Eye (tissue), 1 donor: ENCODE measurements at places on chromosomes 11 and 22.

- DNase-seq: no peak
These were observed 38.5 kb upstream of the CTSC start for GRCh38 chr11:88375927-88376470.

DNA sequence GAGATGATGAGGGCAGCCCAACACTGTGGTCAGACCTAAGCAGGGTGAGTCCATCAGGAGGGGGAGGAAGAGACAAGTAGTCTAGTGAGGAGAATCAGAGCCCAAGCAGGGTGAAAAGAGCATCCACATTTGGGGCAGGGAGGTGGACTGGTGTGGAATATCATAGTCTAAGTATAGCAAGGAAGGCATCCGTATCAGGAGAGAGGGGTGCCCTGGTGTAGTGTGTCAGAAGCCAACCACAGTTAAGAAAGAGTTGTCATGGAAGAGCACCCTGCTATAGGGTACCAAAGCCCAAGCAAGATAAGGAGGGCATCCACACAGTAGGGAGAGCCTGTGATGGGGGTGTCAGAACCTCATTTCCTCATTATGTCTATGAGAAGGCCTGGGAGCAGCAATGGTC, 45.3 kb downstream of the PAK1 start:
- no peak for DNase-seq

DNA sequence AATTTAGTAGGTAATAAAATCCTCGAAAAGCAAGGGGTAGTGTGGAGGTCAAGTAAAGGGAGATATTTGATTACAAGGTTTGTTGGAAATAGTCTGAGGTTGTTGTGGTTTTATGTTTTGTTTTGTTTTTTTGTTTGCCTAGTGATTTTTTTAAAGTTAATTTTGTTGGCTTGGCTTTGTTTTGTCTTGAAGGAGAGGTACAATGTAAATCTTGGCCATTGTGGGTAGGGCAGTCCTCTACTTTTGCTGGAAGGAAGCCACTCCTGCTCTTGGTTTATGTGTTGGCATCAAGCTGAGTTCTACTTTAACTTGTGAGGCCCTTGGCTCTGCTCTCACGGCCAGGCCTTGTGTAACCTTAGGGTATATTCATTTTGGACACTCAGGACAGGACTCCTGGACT, 3.2 kb downstream of the AMOTL1 start:
- no peak for DNase-seq

GRCh38 chr11:122076512-122077120, 39.4 kb downstream of the BLID start:
- DNase-seq: no peak

GRCh38 chr11:94151903-94152677, 23.4 kb downstream of the PANX1 start:
- no peak for DNase-seq

GRCh38 chr11:104926771-104927611, 28.7 kb upstream of the CASP12 start:
- no peak for DNase-seq

DNA sequence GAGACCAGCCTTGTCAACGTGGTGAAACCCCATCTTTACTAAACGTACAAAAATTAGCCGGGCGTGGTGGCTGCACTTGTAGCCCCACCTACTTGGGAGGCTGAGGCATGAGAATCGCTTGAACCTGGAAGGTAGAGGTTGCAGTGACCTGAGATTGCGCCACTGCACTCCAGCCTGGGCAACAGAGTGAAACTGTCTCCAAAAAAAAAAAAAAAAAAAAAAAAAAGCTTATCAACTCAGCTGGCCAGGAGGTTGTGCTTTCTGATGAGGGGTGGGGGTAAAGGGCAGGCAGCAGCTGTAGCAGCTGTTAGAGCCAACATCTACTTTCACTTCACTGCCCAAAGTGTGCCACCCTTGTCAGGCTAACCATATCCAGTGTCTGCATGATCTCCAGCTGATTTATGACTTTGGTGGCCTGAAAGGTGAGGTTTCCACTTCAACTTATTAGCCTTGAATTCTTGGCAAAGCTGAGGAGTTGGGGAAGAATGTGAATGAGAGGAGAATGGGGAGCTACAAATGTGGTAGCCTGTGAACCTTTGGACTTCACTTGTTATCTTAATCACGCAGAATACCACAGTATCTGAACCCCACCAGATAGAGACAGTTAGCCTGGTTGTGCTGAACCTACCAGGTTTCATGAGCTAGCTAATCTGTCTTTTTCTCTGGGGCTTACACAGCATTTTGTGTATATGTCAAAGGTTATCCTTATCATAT, 19.6 kb downstream of the RNF121 start:
- DNase-seq: no peak

DNA sequence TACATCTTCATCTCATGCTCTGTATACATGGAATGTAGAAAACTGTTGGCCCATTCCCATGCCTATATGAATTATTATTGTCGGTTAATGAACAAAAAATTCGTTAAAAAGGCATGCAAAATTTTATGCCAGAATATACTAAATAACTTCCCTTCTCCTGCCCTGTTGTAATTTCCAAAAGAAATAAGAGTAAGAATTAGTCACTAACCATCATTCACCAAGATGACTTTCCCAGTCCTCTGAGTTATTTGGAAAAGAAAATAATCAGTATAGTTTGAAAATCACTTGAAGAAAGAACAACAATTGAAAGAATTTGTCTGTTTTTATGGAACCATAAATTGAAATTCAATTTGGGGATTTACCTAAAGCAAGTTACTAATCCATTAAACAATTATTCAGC, 1149.1 kb upstream of the RAG2 start:
- no peak for DNase-seq

- DNase-seq: peak; percentile 53
These were observed 49.2 kb downstream of the DBX1 start for GRCh38 chr11:20110908-20111669.

DNA sequence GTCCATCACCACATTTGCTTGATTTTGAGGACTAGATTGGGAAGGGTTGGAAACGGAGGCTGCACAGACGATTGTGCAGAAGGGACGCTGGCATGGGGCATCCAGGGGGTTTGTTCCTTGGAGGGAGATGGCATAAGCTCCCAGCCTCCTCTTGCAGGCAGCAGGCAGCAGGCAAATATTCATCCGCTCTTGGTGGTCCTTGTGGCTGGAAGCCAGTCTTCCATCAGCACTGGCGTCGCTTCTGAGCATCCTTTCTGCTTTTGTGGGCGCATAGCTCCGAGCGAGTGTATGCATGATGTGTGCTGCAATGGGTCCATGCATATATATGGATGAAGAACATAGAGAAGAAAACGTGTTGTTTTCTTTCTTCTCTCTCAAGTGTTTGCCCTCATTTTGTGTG, 166.1 kb upstream of the NTM start:
- DNase-seq: no peak

DNA sequence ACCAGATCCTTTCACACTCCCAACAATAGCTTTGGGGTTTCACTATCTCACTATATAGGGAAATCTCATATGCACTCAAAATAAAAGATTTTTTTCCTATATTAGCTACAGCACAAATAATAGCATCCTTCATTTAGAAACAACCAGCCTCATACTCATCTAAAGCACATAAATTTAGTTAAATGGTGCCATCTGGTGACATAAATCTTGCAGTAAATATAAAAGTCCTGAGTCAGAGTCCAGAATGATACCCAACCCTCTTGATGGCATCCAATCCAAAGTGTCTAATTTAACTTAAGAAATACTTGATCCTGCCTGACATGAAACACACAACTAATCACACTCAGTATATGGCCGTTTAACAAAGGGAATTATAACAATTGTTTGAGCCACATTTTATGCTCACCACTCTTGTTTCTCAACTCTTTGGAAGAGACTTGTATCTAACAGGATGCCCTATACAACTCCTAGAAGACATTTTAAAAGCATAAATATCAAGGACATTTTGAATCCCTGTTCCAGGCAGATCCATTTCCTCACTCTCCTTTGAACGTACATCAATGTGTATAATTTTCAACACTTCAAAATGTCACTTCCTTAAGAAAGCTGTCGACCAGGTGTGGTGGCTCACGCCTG, 36.2 kb downstream of the DLG2 start:
- peak; percentile 66 for DNase-seq

GRCh38 chr11:120828847-120829246, 195.1 kb upstream of the TBCEL start:
- no peak for DNase-seq

DNA sequence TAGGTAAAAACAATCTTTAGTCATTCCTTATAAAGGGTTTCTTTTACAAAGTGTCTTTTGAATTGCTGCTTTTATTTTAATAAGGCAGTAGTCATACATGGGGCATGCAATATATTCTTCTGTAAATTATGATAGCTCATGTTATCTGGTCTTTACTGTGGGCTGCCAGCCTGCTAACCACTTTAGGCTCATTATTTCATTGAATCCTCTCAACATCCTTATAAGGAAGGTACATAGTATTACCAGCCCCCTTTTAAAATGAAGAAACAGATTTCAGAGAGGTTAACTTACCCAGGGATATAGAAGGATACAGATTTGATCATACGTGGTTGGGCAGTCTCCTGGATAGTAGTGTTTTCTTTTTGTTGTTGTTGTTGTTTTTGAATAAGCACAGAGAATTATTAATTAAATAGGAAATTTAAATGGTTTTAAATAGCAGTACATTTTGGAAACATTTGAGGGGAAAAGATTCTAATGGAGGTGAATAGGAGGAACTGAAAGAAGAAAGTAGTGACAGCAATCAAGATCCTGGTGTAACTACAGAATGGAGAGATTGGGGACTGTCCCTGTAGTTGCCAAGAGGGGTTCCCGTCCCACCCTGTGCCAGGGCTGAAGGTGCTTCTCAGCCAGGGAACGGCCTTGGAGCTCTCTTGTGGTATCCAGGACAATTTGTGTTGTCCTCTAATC, 21.0 kb downstream of the SPECC1L start:
- no peak for DNase-seq

GRCh38 chr22:37326726-37327125, 44.4 kb downstream of the CYTH4 start:
- no peak for DNase-seq

GRCh38 chr22:38706101-38706900, 557 bp downstream of the GTPBP1 start:
- peak; percentile 65 for DNase-seq

DNA sequence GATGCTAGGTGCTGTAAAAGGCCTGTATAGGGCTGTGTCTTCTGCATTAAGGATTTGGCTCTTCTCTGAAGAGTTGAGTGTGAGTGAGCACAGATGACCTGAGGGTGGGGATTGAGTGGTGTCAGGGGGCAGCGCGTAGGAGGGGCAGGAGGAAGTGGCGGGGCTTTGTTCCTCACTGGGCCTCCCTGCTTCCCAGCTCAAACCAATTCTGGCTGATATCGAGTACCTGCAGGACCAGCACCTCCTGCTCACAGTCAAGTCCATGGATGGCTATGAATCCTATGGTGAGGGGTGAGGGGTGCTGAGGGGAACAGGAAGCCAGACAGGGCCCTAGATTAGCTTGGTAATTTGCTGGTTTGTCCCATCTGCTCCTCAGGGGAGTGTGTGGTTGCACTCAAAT, 9.1 kb downstream of the PHOX2A start:
- no peak for DNase-seq

DNA sequence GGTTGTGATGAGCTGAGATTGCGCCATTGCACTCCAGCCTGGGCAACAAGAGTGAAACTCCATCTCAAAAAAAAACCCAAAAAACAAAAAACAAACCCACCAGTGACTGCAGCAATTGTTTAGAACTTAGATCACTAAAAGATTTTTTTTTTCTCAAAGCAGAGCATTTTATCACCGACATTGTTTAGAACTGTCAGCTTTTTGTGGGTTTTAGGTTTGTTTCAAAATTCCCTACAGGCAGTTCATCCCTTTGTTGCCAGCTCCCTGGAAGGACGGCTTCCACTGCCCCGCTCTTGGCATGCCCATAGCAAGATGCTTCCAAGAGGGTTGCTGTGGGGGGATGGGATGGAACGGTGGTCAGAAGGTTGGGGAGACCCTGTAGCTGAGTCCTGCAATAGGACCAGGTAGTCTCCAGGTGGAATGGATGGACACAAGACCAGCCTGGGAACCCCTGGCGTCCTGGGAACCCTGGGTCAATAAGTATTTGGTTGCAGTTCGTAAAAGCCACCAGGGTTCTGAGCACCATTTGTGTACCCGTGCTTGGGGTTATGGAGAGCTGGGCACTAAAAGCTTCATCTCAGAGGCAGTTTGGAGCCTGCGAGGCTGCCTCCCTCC, 46.7 kb downstream of the TSPAN18 start:
- no peak for DNase-seq

DNA sequence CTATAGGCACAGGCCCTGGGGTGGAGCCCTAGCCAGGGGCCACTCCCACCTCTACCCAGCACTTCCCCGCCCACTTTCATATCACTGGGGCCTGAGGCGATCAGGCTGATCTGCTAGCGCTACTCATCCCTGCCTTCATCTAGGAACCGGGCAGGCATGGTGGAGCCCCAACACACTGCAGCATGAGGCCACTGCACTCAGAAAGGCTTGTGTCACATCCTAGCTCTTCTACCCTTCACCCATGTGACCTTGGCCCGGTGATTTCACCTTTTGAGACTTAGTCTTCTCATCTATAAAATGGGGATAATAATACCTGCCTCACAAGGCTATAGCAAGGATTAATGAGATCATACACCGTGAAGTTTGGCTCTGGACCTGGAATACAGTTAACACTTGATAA, 18.1 kb upstream of the GDPD5 start:
- DNase-seq: no peak

DNA sequence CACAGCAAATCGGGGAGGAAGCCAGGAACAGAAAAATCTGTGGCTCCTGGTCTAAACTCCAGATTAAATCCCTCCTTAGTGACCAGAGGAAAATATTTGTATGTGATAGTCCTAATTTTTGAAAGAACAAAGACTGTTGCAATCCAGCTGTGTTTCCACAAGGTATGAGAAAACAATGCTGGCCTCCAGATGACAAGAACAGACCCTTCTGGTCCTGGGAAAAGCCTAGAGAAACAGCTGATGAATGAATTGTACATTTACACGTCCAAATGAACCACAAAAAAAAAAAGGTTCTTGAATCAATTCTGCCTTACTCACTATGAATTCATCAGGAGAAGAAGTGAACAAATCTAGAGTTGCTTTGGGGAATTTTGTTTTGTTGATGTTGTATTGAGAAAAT, 63.7 kb downstream of the ETS1 start:
- peak; percentile 34 for DNase-seq

DNA sequence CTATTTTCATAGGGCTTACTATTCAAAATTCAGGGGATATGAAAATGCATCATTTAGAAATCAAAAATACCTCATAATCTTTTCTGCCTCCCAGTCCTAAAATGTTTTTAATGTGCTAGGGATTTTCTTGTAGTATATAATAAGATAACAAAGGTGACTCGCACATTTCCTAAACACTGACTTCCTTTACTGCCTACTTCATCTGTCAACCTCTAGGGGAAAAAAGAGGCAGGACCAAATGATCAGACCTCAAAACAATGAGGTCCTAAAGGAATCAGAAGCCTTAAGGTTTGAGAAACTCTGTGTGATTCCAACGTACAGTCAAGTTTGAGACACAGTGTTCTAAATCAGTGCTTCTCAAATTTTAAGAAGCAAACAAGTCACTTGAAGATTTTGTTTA, 56.1 kb upstream of the POU2AF2 start:
- no peak for DNase-seq

GRCh38 chr22:39556970-39557841, 13.3 kb upstream of the CACNA1I start:
- DNase-seq: peak; percentile 52
